ENCODE measurements at places on chromosomes 5 and 9. TPM values are rescaled to one million over a fixed set of nuclear protein-coding genes. Genes with fewer than 3 reads are reported as not detected.

The ZNF454 gene
- 9.0 TPM for total RNA-seq

The TYRP1 gene
- total RNA-seq: 2.4 TPM

The MAMDC2 gene
- 2.0 TPM for total RNA-seq

The NMUR2 gene
- total RNA-seq: not detected

The TTC16 gene
- not detected for total RNA-seq

The SEMA6A gene
- total RNA-seq: 15.5 TPM

The C5orf34 gene
- 6.1 TPM for total RNA-seq

The OTULINL gene
- total RNA-seq: 18.8 TPM

The FGD3 gene
- total RNA-seq: 17.9 TPM

The CDH9 gene
- 31.4 TPM for total RNA-seq

The PCDHA12 gene
- total RNA-seq: 11.0 TPM

The ZNF169 gene
- 9.4 TPM for total RNA-seq

The LPAR1 gene
- 24.5 TPM for total RNA-seq

The HAPLN1 gene
- total RNA-seq: 5.7 TPM

The DNM1 gene
- 73.8 TPM for total RNA-seq

The SLC45A2 gene
- total RNA-seq: 0.41 TPM

The SIMC1 gene
- total RNA-seq: 9.8 TPM

The GABRA6 gene
- total RNA-seq: under 0.01 TPM

The MSX2 gene
- 0.41 TPM for total RNA-seq

The C9orf50 gene
- total RNA-seq: not detected

The PCDHA9 gene
- total RNA-seq: 9.8 TPM

The C7 gene
- 8.2 TPM for total RNA-seq

The EMB gene
- total RNA-seq: 6.5 TPM

The MCTP1 gene
- 48.5 TPM for total RNA-seq

The PCDHGA9 gene
- 6.9 TPM for total RNA-seq

Data from frontal cortex (tissue), 4 donors.